ENCODE measurements at places on chromosomes 4 and X.

DNA sequence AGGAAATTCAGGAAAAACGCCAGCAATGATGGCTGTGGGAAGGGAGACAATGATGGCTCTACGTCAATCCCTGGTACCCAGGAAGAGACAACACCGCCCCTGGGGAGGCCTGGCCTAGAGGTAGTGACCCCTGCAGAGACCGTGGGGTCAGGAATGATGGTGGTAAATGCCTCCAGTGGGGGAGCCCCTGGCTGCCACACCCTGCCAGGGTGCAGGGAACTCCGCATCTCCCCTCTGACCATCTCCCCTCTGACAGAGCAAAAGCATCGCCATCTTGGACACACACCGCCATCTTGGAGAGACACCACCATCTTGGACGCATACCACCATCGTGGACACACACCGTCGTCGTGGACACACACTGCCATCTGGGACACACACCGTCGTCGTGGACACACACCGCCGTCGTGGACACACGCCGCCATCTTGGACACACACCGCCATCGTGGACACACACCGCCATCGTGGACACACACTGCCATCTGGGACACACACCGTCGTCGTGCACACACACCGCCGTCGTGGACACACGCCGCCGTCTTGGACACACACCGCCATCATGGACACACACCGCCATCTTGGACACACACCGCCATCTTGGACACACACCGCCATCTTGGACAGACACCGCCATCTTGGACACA is 9.9 kb downstream of the ASMTL start:
- no peak for DNase-seq

- no peak for DNase-seq
Measured at GRCh38 chrX:105552395-105552794, 269.9 kb upstream of the NRK start.

- no peak for DNase-seq
Measured at GRCh38 chrX:56986138-56986537, 9.2 kb downstream of the SPIN3 start.

GRCh38 chr4:76226418-76226817 is 12.8 kb upstream of the SCARB2 start:
- DNase-seq, result no peak

DNA sequence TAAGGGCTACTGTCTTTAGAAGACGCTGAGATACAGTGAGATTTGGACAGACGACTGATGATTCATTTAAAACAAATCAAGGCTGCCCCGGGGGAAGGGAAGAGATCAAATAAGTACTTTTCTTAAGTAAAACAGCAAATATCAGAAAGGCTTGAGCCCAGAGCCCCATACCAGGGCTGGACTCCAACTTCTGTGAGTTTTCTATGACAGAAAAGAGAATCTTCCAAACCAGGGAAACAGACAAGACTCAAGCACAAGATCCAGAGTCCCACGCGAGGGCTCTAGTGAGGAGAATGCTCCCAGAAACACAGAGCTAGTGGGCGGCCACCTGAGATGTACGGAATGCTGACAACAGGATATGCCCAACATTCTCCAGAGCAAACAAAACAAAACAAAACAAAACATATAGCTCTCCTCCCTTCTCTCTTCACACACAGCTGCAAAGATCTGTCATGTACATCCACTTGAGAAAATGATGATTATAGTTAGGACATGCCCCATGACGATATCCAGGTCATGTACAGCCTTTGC is 13.1 kb downstream of the ACSL1 start:
- DNase-seq, result no peak

- no peak for DNase-seq
Measured at GRCh38 chr4:36283912-36284465, 2.6 kb downstream of the DTHD1 start.

GRCh38 chr4:74379912-74380311 is 15.0 kb downstream of the EREG start:
- DNase-seq, result no peak

GRCh38 chrX:13256603-13257002 is 63.2 kb downstream of the ATXN3L start:
- no peak for DNase-seq

GRCh38 chrX:97322401-97322800 is 438.7 kb downstream of the RPA4 start:
- no peak for DNase-seq

- DNase-seq, result no peak
Measured at GRCh38 chr4:119206178-119206577, 6.3 kb upstream of the USP53 start.

DNA sequence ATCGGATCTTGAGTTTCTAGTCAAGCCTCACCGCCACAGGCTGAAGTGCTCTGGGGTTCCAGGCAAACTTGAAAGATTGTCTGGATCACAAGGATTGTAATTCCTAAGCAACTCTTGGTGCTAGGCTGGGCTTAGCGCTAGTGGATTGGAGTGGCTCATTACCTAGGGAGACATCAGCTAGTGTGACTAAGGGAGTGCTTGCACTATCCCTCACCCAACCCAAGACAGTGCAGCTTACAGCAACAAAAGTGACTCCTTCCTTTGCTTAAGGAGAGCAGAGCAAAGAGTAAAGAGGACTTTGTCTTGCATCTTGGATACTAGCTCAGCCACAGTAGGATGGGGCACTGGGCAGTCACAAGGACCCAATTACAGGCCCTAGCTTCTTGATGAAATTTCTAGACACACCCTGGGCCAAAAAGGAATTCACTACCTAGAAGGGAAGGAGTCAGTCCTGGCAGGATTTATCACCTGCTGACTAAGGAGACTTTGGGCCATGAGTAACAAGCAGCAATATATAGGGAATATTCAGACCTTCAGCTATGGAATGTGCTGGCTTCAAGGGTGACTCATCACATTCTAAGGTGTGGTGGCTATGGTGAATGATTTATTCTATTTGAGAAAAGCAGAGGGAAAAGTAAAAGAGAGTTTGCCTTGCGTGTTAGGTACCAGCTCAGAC is 1212.4 kb downstream of the PCDH18 start:
- DNase-seq, result no peak

DNA sequence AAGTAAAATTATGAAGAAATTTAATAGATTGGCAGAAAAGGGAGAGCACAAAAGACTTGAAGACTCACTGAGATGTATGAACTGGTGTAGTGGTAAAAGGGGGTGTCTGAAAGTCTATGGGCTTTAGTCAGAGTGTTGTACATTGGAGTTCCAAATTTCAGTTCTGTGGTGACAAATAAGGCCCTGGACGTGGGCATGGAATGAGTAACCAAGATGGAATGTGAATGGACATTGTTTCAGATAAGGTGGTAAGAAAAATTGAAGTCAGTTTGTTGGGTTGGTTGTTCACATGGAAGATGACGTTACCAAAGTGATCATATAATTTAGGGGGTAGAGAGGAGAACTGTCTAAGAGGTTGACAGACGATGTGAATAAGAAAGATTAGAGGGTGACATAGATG is 13.9 kb downstream of the CYSLTR1 start:
- DNase-seq, result no peak

DNA sequence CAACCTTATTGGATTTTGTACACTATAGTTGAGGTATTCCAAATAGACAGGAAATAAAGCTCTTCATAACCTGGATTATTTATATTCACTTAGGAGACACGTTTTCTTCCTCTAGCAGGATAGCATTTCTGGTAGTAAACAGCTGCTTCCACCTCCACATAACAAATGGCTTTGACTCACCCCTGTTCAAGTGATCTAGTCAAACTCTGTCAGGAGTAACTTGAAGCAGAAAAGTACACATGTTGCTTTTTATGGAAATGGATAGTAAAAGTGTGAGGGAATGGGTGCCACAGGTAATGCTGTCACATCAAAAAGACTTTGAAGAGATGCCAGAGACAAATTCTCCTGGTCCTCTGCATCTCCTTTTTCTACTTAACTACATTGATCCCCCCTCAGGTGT is 258.7 kb upstream of the SLC7A11 start:
- DNase-seq, result no peak

GRCh38 chr4:185654965-185655554 is 119.8 kb upstream of the PDLIM3 start:
- no peak for DNase-seq

DNA sequence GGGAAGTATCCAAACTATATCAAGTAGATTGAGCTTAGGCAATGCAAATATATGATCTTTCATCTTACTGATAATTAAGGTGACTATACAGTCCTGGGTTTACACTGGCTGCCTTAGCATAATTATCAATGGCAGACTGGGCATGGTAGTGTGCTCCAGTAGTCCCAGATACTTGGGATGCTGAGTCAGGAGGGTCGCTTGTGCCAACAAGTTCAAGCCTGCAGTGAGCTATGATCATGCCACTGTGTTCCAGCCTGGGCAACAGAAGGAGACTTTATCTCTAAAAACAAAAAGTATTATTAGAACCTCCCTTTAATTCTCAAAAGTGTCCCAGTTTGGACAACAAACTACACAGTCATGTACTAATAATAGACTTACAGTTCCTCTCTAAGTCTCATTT is 99.4 kb upstream of the RASGEF1B start:
- no peak for DNase-seq

DNA sequence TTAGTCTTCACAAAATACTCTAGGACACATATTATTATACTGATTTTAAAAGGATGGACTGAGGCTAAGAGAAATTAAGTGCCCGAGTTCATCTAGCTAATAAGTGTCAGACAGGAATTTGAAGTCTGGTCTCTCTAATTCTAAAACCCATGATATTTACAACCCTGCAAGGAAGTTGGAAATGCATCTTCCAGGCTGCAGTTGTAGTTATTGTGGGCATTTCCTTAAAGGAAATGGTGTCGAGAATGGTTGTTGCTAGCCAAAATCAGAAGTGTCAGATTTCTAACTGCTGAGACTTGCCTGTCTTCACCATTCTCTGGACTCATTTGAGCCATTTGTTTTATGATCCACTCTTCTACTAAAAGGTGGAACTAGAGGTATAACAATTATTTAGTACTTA is 82.5 kb downstream of the FAT4 start:
- DNase-seq, result no peak

DNA sequence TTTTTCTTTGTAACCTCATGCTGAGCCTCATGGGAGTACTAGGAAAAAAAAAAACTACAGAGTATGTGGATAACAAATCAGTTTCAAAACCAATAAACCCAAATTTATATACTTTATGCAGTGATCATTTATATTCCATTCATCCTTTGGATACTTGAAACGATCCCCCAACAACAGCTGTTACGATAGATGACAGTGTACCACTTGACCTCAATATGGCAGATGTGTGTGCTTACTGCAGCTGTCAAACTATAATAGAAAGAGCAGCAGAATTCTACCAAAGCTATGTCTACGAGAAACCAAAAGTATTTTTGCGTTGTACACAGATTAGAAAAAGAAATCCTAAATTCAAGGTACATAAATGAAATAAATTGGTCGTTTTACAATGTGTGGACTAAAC is 337.8 kb downstream of the PDGFC start:
- no peak for DNase-seq

GRCh38 chr4:163911891-163912290 is 417.4 kb downstream of the TMA16 start:
- DNase-seq, result no peak

GRCh38 chr4:164383358-164384220 is 370.3 kb upstream of the SMIM31 start:
- no peak for DNase-seq

DNA sequence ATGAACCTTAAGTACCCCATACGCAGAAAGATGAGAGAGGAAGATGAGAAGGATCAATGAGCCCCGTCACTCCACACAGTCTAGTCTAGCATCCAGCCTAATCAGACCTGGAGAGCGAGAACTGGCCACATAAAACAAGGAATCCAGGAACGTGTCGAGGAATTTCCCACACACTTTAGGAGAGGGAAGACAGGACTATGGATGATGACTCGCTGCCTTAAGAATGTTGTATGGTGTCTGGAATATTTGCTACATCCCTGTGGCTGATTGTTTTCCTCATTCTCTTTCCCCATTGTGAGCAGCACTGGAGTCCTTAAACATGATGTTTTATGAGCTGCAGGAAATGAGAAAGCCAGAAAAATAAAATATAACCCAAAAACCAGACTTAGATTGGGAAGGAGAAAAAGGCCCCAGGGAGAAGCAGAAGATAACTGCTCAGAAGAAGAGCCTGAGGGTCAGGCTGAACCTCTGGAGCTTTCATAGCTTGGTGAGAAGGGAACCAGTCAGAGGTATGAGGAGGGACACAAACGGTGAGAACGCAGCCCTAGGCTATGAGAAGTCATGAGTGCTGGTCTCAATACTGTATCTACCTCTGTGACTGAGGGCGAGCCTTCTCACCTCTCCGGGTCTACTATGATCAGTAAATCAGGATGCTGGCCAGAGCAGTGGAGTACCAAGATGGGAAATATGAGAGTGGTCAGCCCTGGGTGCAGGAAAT is 139.5 kb upstream of the NOCT start:
- no peak for DNase-seq

- no peak for DNase-seq
Measured at GRCh38 chr4:29046781-29047180, 1673.4 kb upstream of the PCDH7 start.

GRCh38 chr4:176539091-176539784 is 219.5 kb downstream of the SPCS3 start:
- DNase-seq, result no peak

- DNase-seq, result no peak
Measured at GRCh38 chrX:145729635-145730034, 88.0 kb upstream of the SLITRK2 start.

- no peak for DNase-seq
Measured at GRCh38 chr4:133972586-133972985, 229.0 kb downstream of the PABPC4L start.

GRCh38 chr4:6974138-6974848 is 64.7 kb downstream of the TBC1D14 start:
- DNase-seq, result no peak

DNA sequence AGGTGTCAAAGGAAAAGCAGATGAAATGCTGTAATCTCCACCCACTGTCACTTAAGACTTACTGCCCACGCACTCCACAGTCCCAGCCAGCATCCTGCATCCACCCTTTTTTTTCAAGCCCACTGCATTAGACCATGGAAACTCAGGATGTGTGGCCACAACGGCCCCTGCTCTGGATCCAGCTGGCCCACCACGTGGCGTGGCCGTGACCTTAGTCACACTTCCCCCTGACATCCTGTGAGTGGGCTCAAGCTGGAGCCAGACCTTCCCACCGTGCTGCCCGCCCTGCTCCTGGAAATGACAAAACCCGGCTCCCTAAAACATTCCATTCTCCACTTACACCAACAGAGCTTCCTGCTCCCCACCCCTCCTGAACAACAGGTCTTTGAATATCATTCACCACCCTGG is 588.3 kb upstream of the DIPK2B start:
- DNase-seq, result no peak

DNA sequence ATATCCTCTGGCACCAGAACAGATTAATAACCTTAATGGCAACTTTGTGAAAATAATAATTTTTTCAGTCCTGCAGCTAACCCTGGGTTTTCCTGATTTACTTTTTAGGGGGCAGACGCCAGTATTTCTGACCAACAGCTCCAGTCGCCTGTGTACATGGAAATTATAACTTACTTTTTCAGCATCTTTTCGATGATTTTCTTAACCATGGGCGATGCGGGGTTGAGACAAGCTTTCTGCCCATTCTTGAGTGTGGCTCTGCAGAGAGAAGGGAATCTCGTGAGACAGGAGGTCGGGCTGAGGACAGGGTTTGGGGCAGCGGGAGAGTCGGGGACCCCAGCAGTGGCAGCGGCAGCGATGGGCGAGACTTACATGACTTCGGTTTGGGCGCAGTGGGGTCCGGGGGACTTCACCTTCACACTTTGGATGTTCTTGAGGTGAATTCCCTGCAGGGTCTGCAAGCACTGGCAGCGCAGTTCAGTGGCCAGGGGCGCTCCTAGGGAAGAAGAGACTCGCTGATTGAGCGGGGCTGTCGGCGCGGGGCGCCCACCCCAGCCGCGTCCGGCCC is 484 bp downstream of the CXCL2 start:
- DNase-seq, result no peak
